ENCODE measurements at places on chromosomes 5 and 9.

- no peak for DNase-seq
Measured at GRCh38 chr9:7185612-7186011, 427.8 kb downstream of the KDM4C start.

DNA sequence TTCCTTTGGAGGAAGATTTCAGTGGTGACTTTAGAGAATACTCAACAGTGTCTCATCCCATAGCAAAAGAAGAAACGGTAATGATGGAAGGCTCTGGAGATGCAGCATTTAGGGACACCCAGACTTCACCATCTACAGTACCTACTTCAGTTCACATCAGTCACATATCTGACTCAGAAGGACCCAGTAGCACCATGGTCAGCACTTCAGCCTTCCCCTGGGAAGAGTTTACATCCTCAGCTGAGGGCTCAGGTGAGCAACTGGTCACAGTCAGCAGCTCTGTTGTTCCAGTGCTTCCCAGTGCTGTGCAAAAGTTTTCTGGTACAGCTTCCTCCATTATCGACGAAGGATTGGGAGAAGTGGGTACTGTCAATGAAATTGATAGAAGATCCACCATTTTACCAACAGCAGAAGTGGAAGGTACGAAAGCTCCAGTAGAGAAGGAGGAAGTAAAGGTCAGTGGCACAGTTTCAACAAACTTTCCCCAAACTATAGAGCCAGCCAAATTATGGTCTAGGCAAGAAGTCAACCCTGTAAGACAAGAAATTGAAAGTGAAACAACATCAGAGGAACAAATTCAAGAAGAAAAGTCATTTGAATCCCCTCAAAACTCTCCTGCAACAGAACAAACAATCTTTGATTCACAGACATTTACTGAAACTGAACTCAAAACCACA is 67.4 kb downstream of the VCAN start:
- no peak for DNase-seq

GRCh38 chr5:68407311-68408239 is 192.0 kb downstream of the PIK3R1 start:
- DNase-seq = no peak

GRCh38 chr5:126909856-126910255 is 120.5 kb downstream of the MARCHF3 start:
- DNase-seq = no peak

GRCh38 chr9:90442723-90443122 is 199.9 kb downstream of the DIRAS2 start:
- no peak for DNase-seq

- no peak for DNase-seq
Measured at GRCh38 chr9:80619356-80619755, 1047.6 kb downstream of the TLE4 start.
